Cardiac fibroblast (primary cell): ENCODE measurements at places on chromosomes 6 and 20.

- peak; percentile 26 for DNase-seq
These were observed 694.9 kb downstream of the PRKN start for GRCh38 chr6:162032620-162033019.

- DNase-seq, result peak; percentile 91
These were observed 54.1 kb downstream of the RBM38 start for GRCh38 chr20:57445298-57445697.

DNA sequence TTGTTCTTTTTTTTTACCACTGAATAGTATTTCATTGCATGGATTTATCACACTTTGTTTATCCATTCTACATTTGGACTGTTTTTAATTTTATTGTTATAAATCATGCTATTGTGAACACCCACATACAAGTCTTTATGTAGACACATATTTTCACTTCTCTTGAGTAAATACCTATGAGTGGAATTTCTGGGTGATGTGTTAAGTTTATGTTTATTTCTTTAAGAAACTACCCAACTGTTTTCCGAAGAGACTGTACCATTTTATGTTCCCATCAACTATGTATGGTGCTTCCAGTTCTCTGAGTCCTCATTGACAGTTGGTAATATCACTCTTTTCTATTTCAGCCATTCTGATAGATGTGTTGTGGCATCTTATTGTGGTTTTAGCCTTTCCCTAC is 54.0 kb downstream of the RIN2 start:
- no peak for DNase-seq

- DNase-seq, result no peak
These were observed 21.3 kb downstream of the PRR18 start for GRCh38 chr6:166286839-166287271.

DNA sequence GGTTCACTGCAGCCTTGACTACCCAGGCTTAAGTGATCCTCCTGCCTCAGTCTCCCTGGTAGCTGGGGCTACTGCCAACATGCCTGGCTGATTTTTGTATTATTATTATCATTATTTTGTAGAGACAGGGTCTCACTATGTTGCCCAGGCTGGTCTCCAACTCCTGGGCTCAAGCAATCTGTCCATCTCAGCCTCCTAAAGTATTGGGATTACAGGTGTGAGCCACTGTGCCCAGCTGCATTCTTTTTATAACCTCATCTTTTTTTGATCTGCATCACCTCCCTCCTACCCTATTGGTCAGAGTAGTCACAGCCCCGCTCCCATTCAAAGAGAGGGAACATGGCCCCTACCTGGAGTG is 23.6 kb upstream of the IER3 start:
- no peak for DNase-seq

- no peak for DNase-seq
These were observed 14.5 kb downstream of the SERPINB1 start for GRCh38 chr6:2827142-2827541.

DNA sequence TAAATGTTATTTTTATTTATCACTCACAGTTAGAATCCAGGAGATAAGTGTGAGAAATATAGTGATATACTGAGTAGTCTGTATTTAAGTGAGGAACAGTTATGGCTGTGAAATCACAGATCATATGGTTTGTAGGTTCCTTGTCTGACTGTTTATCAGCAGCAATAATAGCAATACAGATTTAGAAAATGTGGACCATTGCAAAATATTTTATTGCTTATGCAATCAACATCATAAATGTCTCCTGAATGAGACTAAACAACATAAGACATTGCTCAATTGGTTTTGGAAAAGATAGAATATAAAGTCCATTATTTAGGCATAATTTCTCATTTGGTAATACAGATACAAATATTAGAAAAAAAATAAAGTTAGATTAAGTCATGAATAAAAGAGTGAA is 43.7 kb downstream of the CCDC170 start:
- DNase-seq, result no peak

GRCh38 chr6:135141728-135142127 is 39.4 kb upstream of the MYB start:
- no peak for DNase-seq

- no peak for DNase-seq
These were observed 34.1 kb downstream of the TNFRSF21 start for GRCh38 chr6:47275640-47276039.

- DNase-seq, result peak; percentile 83
These were observed 50.1 kb downstream of the NFATC2 start for GRCh38 chr20:51492167-51493092.

DNA sequence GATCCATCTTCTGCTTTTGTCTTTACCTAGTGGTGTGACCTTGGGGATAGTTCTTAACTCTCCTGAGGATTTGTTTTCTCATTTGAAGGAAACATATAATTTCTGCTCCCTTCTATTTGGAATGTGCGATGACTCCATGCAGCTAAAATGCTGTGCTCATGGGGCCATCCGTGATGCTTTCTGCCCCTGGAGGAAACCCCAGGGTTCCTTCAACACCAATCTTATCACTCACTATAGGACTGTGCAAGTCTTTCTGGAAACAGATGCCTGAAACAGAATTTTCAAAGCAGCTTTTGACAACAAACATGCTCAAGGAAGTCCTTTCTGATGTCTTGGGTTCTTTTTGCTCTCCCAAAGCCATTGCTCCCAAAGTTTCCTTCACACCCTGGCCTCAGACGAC is 128.8 kb upstream of the GGTLC1 start:
- no peak for DNase-seq

GRCh38 chr6:26472549-26473290 is 15.0 kb downstream of the BTN2A1 start:
- no peak for DNase-seq

DNA sequence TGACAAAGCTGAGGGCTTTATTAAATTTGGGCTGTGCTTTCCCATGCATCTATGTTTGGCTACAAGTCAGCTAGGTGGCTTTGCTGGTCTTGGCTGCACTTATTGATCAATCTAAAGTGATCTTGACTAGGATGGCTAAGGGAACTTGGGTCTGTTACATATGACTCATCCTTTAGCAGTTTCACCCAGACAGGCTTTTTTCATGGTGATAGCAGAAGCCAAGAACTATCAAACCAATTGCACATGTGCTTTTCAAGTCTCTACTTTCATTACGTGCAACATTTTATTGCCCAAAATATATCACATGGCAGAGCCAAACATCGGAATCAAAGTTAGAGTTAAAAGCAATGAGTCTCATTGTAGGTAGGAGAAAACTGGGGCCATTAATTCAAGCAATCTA is 626.3 kb downstream of the TENT5A start:
- peak; percentile 5 for DNase-seq

GRCh38 chr20:46210672-46211330 is 92.7 kb downstream of the CD40 start:
- DNase-seq, result no peak
